Hematopoietic multipotent progenitor cell treated with erythropoietin and hydrocortisone succinate and interleukin-3 and kit ligand, for 4 days (in vitro differentiated cells): ENCODE measurements at places on chromosomes 12 and 14.

DNA sequence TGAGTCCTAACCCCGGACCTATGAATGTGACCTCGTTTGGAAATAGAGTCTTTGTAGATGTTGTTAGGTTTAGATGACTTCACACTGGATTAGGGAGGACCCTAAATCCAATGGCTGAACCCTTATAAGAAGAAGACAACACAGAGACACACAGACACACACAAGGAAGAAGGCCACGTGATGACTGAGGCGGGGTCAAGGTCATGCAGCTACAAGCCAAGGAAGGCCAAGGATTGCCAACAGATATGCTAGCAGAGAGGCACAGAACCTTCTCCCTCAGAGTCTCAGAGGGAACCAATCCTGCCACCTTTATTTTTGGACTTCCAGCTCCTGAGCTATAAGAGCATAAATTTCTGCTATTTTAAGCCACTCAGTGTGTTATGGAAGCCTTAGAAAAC, 31.8 kb downstream of the LTBP2 start:
- DNase-seq, result no peak

DNA sequence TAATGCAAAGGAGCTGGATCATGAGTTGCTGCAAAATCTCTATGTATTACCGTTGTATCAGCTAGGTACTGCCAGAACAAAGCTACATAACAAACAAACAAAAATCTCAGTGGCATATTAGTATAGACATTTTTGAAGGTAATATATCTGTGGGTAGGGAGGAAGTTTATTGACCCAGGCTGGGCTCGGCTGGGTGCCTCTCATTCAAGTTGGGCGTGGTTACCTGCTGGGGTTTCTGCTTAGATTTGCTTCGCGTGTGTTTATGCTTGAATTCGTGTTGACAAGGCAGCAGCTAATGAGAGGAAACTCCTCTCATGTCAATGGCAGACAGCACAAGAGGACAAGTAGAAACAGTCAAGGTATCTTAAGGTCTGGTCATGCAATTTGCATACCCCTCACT, 520.7 kb downstream of the SOX5 start:
- no peak for DNase-seq

DNA sequence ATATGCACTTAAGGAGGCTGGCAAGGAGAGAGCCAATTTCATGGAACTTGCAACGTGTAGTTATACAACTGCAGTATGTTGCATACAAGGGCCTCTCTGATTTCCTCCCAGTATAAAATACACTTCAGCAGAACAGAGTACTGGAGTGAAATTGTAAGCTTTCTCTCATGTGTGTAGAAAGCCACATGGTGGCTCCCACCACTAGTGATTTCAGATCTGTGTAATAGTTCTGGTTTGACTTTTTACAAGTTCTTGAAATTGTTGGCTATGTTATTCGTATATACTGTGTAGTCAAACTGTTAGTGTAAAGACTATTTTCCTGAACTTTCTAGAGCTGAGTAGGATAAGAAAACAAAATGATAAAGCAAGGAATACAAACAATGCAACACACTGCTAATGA, 16.4 kb upstream of the LMO3 start:
- DNase-seq, result no peak

GRCh38 chr12:96422192-96422591, 22.0 kb upstream of the CDK17 start:
- peak; percentile 20 for DNase-seq

DNA sequence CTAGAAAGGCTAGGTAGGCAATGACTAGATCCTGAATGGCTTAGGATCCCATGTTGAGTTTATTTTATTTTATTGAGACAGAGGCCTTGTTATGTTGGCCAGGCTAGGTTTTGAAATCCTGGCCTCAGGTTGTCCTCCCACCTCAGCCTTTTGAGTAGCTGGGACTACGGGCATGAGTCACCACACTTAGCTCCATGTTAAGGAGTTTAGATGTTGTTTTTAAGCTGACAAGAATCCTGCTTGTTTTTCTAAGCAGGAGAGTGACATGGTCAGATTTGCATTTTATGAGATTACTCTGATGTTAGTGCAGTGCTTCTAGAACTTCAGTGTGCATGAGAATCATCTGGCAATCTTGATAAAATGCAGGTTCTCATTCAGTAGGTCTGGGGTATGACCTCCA, 14.5 kb downstream of the CCDC198 start:
- no peak for DNase-seq

- peak; percentile 47 for DNase-seq
Measured at GRCh38 chr14:57692671-57693070, 173.2 kb downstream of the SLC35F4 start.

DNA sequence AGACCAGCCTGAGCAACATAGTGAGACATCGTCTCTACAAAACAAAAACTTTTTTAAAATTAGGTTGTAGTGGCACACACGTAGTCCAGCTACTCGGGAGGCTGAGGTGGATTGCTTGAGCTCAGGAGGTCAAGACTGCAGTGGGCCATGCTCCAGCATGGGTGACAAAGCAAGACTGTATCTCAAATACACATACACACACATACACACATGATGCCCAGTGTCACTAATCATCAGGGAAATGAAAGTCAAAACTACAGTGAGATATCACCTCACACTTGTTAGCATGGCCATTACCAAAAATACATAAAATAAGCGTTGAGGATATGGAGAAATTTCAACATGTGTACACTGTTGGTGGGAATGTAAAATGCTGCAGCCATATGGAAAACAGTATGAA, 33.2 kb upstream of the KICS2 start:
- DNase-seq, result no peak

DNA sequence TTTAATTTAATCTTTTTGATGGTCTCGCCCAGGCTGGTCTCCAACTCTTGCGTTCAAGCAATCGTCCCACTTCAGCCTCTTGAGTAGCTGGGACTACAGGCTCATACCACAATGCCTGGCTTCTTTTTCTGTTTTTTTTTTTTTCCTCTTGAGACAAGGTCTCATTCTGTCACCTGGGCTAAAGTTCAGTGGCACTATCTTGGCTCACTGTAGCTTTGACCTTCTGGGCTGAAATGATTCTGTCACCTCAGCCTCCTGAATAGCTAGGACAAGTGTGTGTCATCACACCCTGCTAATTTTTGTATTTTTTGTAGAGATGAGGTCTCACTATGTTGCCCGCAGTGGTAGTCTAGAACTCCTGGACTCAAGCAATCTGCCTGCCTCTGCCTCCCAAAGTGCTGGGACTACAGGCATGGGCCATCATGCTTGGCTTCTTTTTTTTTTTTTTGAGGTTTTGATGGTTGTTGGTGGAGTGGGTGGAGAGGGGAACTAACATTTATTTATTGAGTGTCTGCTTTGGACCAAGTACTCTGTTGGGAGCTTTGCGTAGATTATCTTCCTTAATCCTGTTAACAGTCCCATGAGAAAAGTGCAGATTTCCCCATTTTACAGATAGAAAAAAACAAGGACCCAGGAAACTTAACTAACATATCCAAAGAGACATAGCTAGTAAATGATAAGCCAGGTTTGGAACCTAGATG, 102.0 kb downstream of the DIP2B start:
- DNase-seq, result no peak

DNA sequence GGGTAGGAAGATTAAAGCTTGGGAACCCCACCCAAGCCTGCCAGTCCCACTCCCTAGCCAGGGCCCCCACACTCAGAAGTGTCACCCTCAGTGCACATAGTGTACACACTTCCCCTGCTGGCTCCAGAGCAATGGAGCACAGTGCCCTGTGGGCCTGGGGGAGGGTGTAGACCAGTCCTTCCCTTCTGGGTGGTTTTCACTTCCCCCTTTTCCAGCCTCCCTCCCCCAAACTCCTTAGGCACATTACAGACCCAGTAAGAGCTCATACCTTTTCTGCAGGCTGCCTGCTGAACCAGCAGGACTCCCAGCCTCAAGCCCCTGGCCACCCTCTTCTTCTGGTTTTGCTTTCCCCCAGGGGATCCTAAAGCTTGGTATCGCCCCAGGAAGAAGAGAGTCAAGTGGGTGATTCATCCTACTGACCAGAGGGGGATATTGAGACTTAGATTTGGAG, at the start of gene ZNF385A:
ZNF385A (minus strand) TSS at position 143 of the 451 bp plus-strand sequence. CDS start 219 bp downstream, outside the sequence.
- DNase-seq, result peak; percentile 81

DNA sequence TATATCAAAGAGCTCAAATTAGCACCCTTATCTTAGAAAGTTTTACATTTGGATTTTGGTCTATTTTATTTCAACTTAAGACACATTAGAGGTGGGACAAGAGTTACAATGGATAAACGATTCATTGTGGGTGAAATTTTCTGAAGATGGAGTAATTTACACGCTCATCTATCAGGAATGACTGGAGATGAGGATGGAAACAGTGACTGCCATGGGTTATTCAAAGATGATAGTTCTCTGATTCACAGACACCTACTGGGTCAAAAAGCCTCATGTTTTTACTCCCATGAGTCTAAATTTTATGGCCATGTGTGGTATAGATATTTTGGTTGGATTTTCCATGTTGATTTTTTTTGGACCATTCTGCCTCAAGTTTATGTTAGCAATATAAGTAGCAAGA, 22.1 kb downstream of the SAMD4A start:
- DNase-seq, result no peak

- no peak for DNase-seq
Measured at GRCh38 chr14:55701638-55702037, 121.6 kb downstream of the KTN1 start.

GRCh38 chr12:53577941-53578352, 48.2 kb downstream of the ATF7 start:
- DNase-seq, result no peak

DNA sequence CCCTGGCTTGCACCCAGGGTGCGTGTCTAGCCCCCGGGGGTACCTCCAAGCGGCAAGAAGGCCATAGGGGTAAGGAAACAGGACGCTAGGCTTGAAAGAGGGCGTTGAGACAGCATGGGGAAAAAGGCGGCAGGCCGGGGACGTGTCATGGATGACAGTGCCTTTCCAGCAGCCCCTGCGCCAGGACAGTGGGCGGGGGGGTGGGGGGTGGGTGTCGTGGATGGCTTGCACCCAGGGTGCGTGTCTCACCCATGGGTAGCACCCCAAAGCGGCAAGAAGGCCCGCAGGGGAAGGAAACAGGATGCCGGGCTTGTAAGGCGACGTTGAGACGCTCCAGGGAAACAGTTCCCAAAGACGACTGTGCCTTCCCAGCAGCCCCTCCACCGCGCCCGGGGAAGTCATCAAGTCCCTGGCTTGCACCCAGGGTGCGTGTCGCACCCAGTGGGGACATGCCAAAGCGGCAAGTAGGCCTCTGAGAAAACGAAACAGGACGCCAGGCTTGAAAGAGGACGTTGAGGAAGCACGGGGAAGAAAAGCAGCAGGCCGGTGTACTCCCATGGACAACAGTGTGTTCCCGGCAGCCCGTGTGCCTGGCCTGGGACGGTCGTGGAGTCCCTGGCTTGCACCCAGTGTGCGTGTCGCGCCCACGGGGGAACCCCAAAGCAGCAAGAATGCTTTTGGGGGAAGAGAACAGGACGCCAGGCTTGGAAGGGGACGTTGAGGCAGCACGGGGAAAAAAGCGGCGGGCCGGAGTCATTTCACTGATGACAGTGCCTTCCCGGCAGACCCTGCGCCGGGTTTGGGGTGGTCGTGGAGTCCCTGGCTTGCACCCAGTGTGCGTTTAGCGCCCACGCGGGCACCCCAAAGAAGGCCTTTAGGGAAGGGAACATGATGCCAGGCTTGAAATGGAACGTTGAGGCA, 163.5 kb upstream of the ALG10B start:
- DNase-seq, result no peak

- DNase-seq, result no peak
Measured at GRCh38 chr14:90464481-90464880, 67.7 kb downstream of the CALM1 start.

DNA sequence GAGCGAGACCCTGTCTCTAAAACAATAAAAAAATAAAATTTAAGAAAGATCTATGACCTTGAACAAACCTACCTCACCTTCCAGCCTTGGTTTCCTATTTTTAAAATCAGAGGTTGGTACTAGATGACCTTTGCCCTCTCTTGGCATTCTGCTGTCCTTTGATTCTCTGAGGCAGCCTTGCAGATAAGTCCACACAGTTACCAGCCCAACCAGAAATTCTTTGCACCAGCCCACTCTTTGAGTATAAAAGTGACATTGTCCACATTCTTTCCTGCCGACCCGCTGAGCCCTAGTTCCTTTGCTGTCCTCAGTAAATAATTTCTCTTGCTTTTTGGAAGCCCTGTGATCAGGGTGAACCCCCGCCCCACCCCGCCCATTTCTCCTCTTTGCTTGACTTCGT, 150.4 kb downstream of the PHETA1 start:
- DNase-seq, result no peak

DNA sequence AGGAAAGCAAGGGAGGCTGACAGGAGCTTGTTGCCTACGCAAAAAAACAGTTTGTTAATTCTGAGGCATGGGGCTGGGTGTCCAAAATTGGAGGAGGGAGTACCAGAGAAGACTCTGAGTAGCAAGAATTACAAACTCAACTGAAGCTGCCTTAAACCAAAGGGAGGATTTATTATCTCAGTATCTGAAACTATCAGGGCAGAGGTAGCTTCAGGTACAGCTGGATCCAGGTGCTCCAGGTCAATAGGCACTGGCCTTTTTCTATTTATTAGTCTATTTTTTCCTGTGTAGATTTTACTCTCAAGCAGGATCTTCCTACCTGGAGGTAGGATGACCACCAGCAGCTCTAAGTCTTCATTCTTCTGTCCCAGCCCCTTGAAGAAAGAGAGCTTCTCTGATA, 135.3 kb upstream of the NCOR2 start:
- DNase-seq, result no peak

- peak; percentile 47 for DNase-seq
Measured at GRCh38 chr12:125203145-125203765, 138.0 kb downstream of the AACS start.

GRCh38 chr12:34215893-34216285, 193.6 kb downstream of the ALG10 start:
- no peak for DNase-seq

DNA sequence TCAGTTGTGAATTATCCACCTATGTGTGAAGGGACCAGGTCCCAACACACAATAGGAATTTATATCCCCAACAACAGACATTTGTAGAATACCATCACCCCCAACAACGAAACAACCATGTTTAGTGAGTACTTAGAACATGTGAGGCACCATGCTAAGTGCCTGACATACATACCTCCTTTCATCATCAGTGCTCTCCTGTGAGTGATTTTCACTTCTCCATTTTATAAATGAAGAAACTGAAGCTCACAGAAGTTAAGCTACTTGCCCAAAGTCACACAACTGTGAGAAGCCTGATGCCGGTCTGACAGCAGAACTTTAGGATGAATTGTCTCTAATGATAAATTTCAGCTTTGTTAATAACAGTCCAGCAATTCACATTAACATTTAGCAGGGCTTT, 35.4 kb downstream of the SPTB start:
- peak; percentile 18 for DNase-seq
